ENCODE measurements at places on chromosomes 3 and 15.

- no peak overlapping the region for H3K27ac ChIP-seq
- peaks cover 14% of the 10 kb centered on the region for H3K4me1 ChIP-seq
- no peaks in the 10 kb centered on the region for H3K27me3 ChIP-seq
- no peak overlapping the region for H3K4me3 ChIP-seq
- DNase-seq = no peak
Observed at GRCh38 chr3:188745031-188745430, 426.7 kb upstream of the TPRG1 start.

GRCh38 chr15:57064033-57064432 lies 145.6 kb downstream of the TCF12 start:
- DNase-seq = no peak
- no peaks in the 10 kb centered on the region for H3K36me3 ChIP-seq
- H3K27me3 ChIP-seq = no peaks in the 10 kb centered on the region
- H3K27ac ChIP-seq = no peak overlapping the region
- peaks cover 5% of the 10 kb centered on the region for H3K4me1 ChIP-seq

- no peak for DNase-seq
- no peaks in the 10 kb centered on the region for H3K27me3 ChIP-seq
- H3K36me3 ChIP-seq = no peaks in the 10 kb centered on the region
- no peaks in the 10 kb centered on the region for H3K4me1 ChIP-seq
Observed at GRCh38 chr15:87362531-87362930, 894.0 kb downstream of the NTRK3 start.

GRCh38 chr15:54506977-54507524 lies 528.8 kb downstream of the UNC13C start:
- H3K4me3 ChIP-seq = no peak overlapping the region
- no peaks in the 10 kb centered on the region for H3K27me3 ChIP-seq
- H3K27ac ChIP-seq = no peak overlapping the region
- H3K36me3 ChIP-seq = no peaks in the 10 kb centered on the region

GRCh38 chr3:121096953-121097352 lies 188.9 kb downstream of the STXBP5L start:
- no peak overlapping the region for H3K27ac ChIP-seq
- no peak overlapping the region for H3K4me3 ChIP-seq
- H3K27me3 ChIP-seq = no peaks in the 10 kb centered on the region
- DNase-seq = no peak

GRCh38 chr3:190543671-190544070 lies 29.8 kb downstream of the IL1RAP start:
- H3K4me1 ChIP-seq = peaks cover 3% of the 10 kb centered on the region
- no peaks in the 10 kb centered on the region for H3K36me3 ChIP-seq
- DNase-seq = no peak
- no peaks in the 10 kb centered on the region for H3K27me3 ChIP-seq
- no peak overlapping the region for H3K4me3 ChIP-seq
- no peak overlapping the region for H3K27ac ChIP-seq

- peak; percentile 35 for DNase-seq
- no peak overlapping the region for H3K4me3 ChIP-seq
- no peaks in the 10 kb centered on the region for H3K27me3 ChIP-seq
- H3K36me3 ChIP-seq = no peaks in the 10 kb centered on the region
- no peak overlapping the region for H3K27ac ChIP-seq
Observed at GRCh38 chr3:33119891-33120290, 6.1 kb downstream of the CRTAP start.

- H3K27me3 ChIP-seq = no peaks in the 10 kb centered on the region
- H3K27ac ChIP-seq = no peak overlapping the region
- H3K36me3 ChIP-seq = no peaks in the 10 kb centered on the region
- H3K4me3 ChIP-seq = no peak overlapping the region
- no peaks in the 10 kb centered on the region for H3K4me1 ChIP-seq
Observed at GRCh38 chr3:190721330-190721729, 141.2 kb downstream of the GMNC start.

- no peaks in the 10 kb centered on the region for H3K36me3 ChIP-seq
- peak; percentile 61 for DNase-seq
- no peaks in the 10 kb centered on the region for H3K27me3 ChIP-seq
- H3K27ac ChIP-seq = no peak overlapping the region
Observed at GRCh38 chr15:25345943-25346342, 92.9 kb downstream of the UBE3A start.

DNA sequence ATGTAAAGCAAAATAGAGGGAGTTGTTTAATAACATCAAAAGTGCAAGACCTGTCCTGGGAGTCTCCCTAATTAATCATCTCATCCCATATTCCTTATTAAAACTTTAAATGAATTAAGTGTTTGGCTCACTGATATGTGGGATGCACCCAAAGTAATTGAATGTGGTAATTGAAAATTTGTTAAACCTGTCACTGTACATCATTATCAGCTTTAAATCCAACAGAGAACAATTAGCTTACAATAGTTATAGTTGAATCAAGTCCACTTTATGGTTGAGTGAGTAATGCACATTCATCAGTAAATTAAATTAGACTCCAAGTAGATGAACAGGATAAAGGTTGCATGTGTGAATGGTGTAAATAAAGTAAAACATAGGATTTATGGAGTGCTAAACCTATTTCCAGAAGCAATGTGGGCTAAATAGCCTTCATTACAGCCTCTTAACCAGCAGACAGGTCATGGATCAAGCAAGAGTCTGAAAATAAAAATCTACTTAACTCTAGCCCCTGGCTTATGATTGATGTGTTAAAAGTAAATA lies 608.2 kb upstream of the CCDC54 start:
- no peaks in the 10 kb centered on the region for H3K27me3 ChIP-seq
- H3K27ac ChIP-seq = no peak overlapping the region
- no peaks in the 10 kb centered on the region for H3K36me3 ChIP-seq
- DNase-seq = no peak
- H3K4me3 ChIP-seq = no peak overlapping the region

DNA sequence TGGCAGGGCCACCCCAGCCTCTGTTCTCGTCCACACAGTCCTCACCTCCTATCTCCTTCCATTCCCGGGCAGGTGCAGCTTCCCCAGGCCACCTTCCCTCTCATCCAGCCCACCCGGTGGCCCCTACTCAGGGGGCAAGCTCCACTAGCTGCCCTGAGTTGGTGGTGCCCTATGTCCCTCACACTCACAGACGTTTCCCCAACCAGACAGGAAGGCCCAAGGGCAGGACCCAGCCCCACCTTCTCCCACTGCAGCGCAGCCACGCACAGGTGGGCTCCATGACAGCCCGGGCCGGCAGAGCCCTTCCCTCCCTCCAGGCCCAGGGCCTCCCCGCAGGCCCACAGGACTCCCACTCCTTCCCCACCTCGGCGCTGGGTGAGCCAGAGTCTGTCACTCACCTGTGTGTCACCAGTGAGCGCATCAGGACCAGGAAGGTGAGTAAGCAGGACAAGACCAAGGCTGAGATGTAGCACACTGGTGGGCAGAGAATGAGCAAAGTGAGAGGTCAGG lies 11.1 kb downstream of the ISLR start:
- H3K4me1 ChIP-seq = peaks cover 3% of the 10 kb centered on the region
- H3K36me3 ChIP-seq = no peaks in the 10 kb centered on the region
- DNase-seq = no peak
- H3K27ac ChIP-seq = no peak overlapping the region

GRCh38 chr3:62039586-62039985 lies 333.8 kb downstream of the FEZF2 start:
- no peak for DNase-seq
- no peaks in the 10 kb centered on the region for H3K36me3 ChIP-seq
- no peaks in the 10 kb centered on the region for H3K4me1 ChIP-seq
- no peak overlapping the region for H3K4me3 ChIP-seq
- H3K27me3 ChIP-seq = no peaks in the 10 kb centered on the region

DNA sequence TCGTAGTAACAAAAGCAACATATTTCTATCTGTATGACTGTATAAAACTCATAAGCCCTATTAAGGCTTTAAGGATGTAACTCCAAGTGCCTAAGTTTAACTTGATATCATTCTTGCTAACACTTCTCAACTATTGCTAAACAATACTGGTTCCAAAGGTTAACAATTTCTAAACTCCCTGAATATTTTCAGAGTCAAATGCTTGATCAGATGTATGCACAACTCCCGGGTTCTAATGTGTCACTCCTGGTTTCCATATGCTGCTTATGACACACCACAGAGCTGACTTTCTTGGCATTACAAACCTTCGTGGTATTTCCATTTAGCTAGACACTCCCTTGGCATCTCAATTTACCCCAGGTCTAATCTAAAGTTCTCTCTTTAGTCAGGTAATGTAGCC lies 26.3 kb downstream of the DZIP1L start:
- DNase-seq = no peak
- H3K4me1 ChIP-seq = no peaks in the 10 kb centered on the region
- no peak overlapping the region for H3K4me3 ChIP-seq
- no peaks in the 10 kb centered on the region for H3K27me3 ChIP-seq
- no peak overlapping the region for H3K27ac ChIP-seq
- H3K36me3 ChIP-seq = peaks cover 10% of the 10 kb centered on the region

GRCh38 chr15:31263751-31264558 lies 62.7 kb upstream of the KLF13 start:
- no peak overlapping the region for H3K4me3 ChIP-seq
- H3K36me3 ChIP-seq = no peaks in the 10 kb centered on the region
- DNase-seq = peak; percentile 66
- H3K27ac ChIP-seq = peak overlapping the region; percentile 89

DNA sequence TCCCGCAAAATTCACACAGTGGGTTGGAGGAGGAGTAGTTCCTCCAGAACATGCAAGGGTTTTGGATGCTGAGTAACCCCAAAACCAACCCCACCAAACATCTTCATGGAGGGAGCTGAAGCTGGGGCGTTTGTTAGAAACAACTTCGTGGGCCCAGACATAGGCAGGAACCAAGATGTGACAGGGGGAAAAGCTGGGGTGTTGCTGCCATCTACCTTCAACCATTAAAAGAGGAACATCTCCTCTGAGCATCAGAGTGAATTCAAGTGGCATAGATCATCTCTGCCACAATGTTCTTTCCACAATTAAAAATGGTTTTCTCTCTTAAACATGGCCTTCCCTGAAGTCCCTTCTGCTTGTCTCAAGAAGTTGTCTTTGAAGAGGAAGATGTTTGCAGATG lies 20.5 kb downstream of the SIDT1 start:
- H3K4me3 ChIP-seq = no peak overlapping the region
- H3K36me3 ChIP-seq = no peaks in the 10 kb centered on the region
- DNase-seq = no peak
- H3K4me1 ChIP-seq = no peaks in the 10 kb centered on the region
- no peak overlapping the region for H3K27ac ChIP-seq
- H3K27me3 ChIP-seq = peaks cover 6% of the 10 kb centered on the region

GRCh38 chr3:49346797-49347251 lies 7.0 kb upstream of the USP4 start:
- no peak for DNase-seq
- H3K4me1 ChIP-seq = peaks cover 12% of the 10 kb centered on the region

- no peak overlapping the region for H3K4me3 ChIP-seq
- no peaks in the 10 kb centered on the region for H3K4me1 ChIP-seq
- H3K27me3 ChIP-seq = no peaks in the 10 kb centered on the region
- H3K36me3 ChIP-seq = no peaks in the 10 kb centered on the region
Observed at GRCh38 chr3:99324636-99325203, 313.7 kb upstream of the COL8A1 start.

DNA sequence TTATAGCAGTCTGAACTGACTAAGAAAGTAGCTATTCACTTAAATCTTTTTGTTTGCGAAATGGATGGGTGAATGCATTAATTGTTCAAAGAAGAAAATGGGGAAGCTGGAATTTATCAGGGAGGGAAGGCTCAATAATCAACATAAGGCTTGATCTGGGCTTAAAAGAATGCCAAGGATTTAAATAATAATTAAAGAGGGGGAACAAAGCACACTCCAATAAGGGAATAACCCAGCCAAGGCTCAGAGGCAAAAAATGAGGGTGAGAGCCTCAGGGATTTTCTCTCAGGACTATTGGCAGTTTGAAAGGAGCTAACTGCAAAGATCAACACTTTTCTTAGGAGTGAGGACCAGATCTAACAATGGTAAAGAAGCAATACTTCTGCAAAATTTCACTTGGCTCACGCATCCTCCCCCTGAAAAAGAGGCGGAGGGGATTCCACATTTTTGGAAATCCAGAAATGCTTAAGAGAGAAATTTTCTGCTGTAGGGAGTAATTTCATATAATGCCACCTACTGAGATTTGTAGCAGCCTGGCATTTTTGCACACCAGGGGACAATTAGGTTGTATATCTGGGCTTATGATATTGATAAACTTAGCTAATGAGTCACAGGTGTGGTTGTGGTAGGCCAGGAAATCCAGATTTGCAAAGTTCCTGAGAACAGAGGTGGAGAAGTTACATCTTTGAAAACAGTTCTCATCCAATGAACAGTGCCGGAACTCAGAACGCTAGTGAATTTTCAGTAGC lies 405.1 kb downstream of the TUSC7 start:
- H3K27me3 ChIP-seq = no peaks in the 10 kb centered on the region
- H3K36me3 ChIP-seq = no peaks in the 10 kb centered on the region
- H3K4me1 ChIP-seq = no peaks in the 10 kb centered on the region

DNA sequence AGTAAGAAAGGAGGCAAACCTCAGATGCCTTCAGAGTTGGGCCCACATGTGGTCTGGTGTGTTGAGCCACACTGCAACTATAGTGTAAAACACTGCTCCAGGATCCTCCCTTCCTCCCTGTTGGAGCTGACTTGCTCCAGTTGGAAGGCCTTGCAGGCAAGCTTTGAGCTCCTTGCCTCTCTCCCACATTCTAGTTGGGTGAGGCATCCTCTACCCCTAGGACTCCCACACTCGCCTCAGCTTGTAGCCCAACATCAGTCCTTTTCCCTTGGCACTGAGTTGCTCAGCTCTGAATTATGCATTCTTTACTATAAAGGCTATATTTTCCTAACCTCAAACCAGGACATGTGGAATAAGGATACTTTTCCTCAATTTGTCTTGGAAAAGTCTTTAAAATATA lies 143.9 kb downstream of the NECTIN3 start:
- H3K4me3 ChIP-seq = no peak overlapping the region
- no peaks in the 10 kb centered on the region for H3K27me3 ChIP-seq
- no peaks in the 10 kb centered on the region for H3K36me3 ChIP-seq
- no peak for DNase-seq
- H3K27ac ChIP-seq = no peak overlapping the region
- no peaks in the 10 kb centered on the region for H3K4me1 ChIP-seq

- no peaks in the 10 kb centered on the region for H3K36me3 ChIP-seq
- H3K4me1 ChIP-seq = no peaks in the 10 kb centered on the region
- H3K27ac ChIP-seq = no peak overlapping the region
- H3K27me3 ChIP-seq = no peaks in the 10 kb centered on the region
Observed at GRCh38 chr3:70729845-70730244, 417.4 kb upstream of the MDFIC2 start.

- no peaks in the 10 kb centered on the region for H3K4me1 ChIP-seq
- H3K27me3 ChIP-seq = no peaks in the 10 kb centered on the region
Observed at GRCh38 chr3:139780593-139780992, 102.8 kb upstream of the NMNAT3 start.

GRCh38 chr3:187811585-187812250 lies 66.5 kb upstream of the BCL6 start:
- no peak for DNase-seq
- no peaks in the 10 kb centered on the region for H3K36me3 ChIP-seq
- H3K27me3 ChIP-seq = no peaks in the 10 kb centered on the region
- H3K4me3 ChIP-seq = no peak overlapping the region

- H3K4me1 ChIP-seq = no peaks in the 10 kb centered on the region
- no peak overlapping the region for H3K27ac ChIP-seq
- H3K36me3 ChIP-seq = no peaks in the 10 kb centered on the region
- no peak overlapping the region for H3K4me3 ChIP-seq
- H3K27me3 ChIP-seq = no peaks in the 10 kb centered on the region
Observed at GRCh38 chr15:34043391-34043790, 4.4 kb upstream of the AVEN start.

- no peaks in the 10 kb centered on the region for H3K36me3 ChIP-seq
- H3K4me3 ChIP-seq = no peak overlapping the region
- H3K27ac ChIP-seq = no peak overlapping the region
- peaks cover 44% of the 10 kb centered on the region for H3K4me1 ChIP-seq
Observed at GRCh38 chr3:45553469-45553974, 41.0 kb upstream of the LIMD1 start.

Data from adrenal gland (tissue), 19 donors.